ENCODE measurements at places on chromosomes 6 and 20. TPM values are rescaled to one million over a fixed set of nuclear protein-coding genes. Genes with fewer than 3 reads are reported as not detected.

Gene CPNE5
- 0.73 TPM for polyA plus RNA-seq

Gene TAGAP
- 0.76 TPM for polyA plus RNA-seq

Gene PPP1R3G
- polyA plus RNA-seq, result 0.92 TPM

Gene BHLHE23
- polyA plus RNA-seq, result not detected

Gene OPN5
- polyA plus RNA-seq, result not detected

Gene TMEM217
- polyA plus RNA-seq, result 2.6 TPM

Gene RIPOR2
- 0.61 TPM for polyA plus RNA-seq
